Occipital lobe (tissue), 3 donors: ENCODE measurements at places on chromosomes 16 and 17.

- peak; percentile 57 for DNase-seq
These were observed 726 bp upstream of the SETD1A start for GRCh38 chr16:30956601-30957455.

DNA sequence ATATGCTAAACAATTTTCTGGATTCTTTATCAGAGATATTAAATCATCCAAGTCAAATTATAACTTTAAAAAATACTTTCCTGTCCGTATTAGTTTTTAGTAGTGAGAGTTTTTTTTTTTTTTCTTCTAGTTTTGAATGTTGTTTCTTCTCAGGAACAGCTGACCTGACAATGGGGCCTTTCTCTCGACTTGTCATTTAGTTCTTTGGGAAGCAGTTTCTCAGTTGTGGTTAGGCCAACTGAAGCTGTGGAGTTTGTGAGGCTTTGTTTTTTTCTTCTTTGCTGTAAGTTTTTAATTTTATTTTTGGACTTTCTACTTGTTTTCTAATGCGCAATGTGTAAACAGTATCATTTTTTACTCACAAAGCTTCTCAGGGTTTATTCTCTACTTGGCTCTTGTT lies 140.8 kb downstream of the FTO start:
- no peak for DNase-seq

DNA sequence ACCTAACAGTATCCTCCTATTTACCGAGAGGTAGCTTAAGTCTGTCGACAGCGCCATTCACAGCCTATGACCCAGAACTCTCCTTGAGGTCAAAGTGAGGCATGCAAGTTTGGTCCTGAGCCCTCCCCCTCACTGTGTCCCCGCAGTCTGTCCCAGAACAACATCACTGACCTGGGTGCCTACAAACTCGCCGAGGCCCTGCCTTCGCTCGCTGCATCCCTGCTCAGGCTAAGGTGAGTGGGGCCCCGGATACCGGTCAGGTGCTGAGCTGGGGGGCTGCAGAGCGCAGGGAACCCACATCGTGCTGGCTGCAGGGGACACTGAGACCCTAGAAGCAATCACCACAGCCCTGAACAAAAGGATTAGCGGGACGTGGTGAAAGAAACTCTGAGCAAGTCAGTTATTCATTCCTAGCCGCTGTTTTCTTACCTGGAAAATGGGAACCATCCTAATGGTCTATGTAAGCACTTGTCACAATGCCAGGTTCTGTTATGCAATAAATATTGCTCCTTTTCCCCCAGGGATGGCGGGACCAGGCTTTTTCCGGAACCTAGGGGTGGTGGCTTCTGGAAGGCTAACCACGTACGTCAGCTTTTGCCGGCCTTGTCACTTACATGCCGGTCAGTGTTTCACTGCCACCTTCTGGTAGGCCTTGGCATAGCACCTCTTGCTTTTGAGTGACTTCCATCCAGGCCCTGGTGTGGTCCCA lies 23.8 kb downstream of the DEXI start:
- peak; percentile 73 for DNase-seq

DNA sequence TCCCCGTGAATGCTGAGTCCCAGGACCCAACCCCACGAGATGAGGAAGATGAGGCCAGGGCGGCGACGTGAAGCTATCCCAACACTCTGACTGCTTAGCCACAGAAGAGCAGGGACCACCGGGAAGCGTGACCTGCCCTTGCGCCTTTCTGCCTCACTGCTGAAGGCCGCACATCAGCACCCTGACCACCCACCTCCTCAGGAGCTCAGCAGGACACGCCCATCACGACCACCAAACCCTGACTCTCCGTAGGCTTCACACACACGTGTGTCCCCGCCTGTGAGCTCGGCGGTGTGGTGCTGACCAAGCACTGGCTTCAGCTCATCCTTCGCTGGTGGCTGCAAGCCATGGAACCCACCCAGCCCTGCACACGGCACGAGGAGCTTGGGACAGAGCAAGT lies 97.8 kb downstream of the ZNF778 start:
- no peak for DNase-seq

DNA sequence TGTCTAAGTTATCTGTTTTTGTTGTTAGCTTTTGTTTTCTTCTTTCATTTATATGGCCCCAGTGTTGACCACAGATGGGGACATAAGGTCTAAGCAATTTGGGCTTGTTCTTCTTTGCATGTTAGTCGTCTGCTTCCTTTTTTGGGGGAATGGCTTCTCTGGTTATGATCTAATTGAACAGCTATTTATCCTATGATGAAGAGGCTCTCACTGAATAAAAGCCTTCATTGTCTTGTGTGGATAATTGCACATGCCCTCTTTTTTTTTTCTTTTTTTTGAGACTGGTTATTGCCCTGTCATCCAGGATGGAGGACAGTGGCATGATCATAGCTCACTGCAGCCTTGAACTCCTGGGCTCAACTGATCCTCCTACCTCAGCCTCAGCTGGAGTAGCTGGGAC lies 13.7 kb downstream of the SMARCE1 start:
- DNase-seq, result no peak
